ENCODE measurements at places on chromosomes 13 and 19.

DNA sequence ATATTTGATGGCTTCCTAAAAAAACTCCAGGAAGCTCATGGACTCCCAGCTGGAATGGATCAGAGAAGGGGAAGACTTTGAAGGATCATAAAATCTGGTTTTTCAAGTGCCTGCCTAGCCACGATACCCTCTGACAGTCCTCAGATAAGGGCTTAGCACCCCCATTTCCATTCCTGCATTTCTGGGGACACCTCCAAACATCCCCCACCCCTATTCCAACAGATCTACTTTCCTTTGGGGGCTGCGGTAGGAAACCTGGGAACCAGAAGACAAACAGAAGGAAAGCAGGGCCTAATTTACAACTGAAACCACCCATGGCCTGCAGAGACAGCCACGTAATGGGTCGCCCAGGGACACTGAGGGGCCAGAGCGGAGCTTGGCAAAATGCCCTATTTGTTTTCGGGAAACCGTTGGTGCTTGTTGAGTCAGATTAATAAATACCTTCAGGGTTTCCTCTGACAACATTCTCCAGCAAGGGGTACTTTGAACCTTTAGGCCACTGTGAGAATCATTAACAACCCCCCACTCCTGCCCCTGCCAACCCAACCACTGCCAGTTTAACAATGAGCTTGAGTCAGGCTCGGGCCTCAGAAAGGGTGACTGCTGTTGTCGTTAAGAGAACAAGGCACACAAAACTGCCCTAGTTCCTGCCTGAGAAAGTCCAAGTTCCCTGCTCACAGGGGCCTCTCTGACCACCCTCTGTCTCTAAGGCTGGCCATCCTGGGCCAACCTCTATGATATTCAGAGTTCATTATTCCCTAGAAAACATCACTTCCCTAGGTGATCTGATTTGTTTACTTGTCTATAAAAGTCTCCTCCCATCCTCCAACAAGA, 23.5 kb downstream of the RHPN2 start:
- no peak for DNase-seq

GRCh38 chr19:34961775-34962686, 2.0 kb downstream of the ZNF792 start:
- peak; percentile 27 for DNase-seq

GRCh38 chr19:47231215-47232054, 436 bp upstream of the BBC3 start:
- DNase-seq, result peak; percentile 94

- DNase-seq, result no peak
These were observed 30.0 kb downstream of the CEACAM1 start for GRCh38 chr19:42498169-42498757.

DNA sequence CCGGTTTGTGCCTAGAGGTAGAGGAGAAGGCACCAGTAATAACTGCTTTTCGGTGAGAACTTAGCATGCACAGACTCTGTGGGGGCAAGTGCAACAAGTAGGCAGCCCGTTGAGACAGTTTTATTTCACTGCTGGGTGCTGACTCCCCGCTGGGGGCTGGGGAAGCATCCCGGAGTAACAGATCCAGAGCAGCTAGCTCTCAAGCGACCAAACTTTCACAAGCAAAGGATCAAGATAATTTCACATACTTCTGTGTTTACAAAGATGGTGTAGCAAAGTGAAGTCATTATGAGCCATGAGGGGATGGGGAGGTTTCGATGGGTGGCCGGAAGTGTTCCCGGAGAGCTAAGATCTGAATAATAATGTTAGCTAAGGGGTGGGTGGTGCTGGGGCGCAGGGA, 2.8 kb downstream of the NACC1 start:
- DNase-seq, result no peak

DNA sequence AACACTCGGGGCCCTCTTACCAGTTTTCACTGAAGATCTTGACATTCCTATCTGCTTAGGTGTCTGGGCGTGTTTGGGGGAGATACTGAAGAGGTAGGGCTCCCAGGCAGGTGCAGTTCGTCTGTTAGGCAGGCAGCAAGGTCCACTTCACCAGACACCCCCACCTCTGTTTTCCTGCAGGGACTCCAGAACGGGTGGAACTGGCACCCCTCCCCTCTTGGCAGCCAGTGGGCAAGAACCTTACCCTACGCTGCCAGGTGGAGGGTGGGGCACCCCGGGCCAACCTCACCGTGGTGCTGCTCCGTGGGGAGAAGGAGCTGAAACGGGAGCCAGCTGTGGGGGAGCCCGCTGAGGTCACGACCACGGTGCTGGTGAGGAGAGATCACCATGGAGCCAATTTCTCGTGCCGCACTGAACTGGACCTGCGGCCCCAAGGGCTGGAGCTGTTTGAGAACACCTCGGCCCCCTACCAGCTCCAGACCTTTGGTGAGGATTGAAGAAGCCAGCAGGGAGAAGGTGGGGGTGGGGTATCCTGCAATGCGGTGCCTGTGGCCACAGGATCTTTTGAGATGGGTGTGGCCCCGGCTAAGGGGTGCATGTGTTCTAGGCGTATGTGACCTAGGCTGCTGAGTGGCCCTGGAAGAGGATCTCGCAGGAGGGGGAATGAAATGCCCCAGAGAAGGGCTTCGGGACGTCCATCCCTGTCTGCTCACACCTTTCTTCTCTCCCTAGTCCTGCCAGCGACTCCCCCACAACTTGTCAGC, 3.3 kb upstream of the ICAM4 start:
- no peak for DNase-seq

- DNase-seq, result no peak
These were observed 233.7 kb downstream of the COG6 start for GRCh38 chr13:39888865-39889810.

DNA sequence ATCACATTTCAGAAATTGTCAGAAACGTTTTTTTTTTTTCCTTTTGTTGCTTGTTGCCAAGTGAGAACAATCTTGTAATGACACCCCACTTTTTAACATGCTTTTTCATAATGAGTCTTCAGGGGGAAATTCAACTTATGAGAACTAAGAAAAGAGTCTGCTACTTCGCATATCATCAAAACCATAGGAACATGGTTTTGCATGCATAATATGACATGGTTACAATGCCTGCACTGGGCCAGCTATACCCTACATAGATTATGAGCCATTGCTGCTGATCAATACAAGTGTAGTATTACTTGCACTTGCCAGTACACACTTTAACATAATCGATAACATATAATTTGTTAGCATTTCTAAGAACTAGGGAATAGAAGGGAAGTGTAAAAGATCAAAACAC, 191.0 kb upstream of the NBEA start:
- no peak for DNase-seq

DNA sequence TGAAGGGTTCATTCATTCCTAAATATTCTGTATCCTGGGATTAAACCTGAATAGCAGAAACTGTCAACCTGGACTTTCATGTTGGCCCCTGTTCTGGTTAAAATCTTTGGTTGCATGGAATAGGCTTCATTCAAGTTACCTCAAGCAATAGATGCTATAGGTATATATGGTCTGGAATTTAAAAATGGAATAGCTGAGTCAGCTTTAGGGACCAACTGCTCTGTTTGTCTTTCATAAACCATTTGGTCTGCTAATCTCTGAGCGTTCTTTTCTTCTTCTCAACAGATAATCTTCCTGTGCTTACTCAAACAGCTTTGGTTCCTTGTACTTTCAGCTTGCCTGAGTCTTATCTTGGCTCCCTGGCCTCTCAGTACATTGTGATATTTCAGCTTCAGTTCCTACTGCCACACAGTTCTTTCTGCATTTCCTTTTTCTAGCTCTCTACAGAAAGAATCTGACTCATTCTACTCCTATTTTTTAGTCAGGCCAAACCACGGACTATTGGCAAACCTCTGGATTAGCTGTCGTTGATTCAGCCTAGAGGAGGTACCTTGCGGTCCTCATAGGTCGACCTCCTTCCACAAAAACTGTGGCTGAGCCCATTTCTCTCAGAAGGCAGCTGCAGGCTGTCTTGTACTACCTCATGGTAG, 35.9 kb upstream of the MAB21L1 start:
- DNase-seq, result no peak

- peak; percentile 25 for DNase-seq
These were observed 491 bp downstream of the ZNF525 start for GRCh38 chr19:53365899-53366493.

DNA sequence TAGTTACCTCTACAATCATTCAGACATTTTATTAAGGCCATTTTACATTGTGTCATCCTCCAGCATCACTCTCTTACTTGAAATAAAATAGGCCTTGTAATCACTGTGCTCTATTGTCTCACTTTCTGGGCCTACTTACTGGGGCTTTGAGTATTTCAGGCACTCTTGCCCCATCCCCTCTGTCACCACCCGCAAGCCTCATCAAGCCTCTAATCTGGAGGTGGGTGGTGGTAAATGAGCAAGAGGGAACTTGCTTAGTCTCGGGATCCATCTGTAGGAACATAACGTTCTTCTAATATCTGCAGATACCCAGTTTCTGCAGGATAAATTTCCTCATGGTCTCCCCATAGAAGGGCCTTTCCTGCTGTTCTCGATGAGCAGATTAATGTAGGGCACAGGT, 19.4 kb upstream of the GPR18 start:
- DNase-seq, result no peak

- no peak for DNase-seq
These were observed 18.5 kb upstream of the ZNF331 start for GRCh38 chr19:53519446-53519845.

- no peak for DNase-seq
These were observed 3.8 kb downstream of the SCN1B start for GRCh38 chr19:35034005-35034502.

GRCh38 chr19:34578173-34578572, 96.6 kb downstream of the WTIP start:
- DNase-seq, result no peak

DNA sequence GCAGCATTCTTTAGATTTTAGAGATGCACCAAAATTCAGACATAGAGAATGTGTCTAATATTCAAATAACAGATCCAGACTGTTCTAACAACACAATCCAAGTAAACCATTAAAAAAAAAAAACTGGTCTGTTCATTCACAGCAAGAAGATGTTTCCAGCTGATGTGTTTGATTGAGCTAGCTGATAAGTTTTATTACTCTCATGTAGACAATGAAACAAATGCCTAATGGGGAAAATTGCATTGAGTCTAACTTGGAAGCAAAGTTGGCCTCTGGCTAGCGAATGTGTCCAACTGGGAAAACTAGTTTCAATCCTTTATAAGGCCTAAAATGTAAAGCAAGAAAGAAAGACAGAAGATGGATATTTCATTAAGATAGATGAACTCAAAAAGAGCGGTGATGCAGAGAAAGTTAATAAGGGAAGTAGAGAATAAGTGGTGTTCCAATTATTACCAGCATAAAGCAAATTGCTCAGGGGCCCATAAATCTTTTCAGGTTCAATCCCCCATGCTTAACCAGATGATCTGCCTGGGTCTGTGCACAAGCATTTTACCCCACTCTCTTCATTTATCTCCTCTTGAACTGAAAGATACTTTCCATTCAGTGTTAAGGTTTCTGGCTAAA, 54.2 kb downstream of the PCDH9 start:
- DNase-seq, result no peak

DNA sequence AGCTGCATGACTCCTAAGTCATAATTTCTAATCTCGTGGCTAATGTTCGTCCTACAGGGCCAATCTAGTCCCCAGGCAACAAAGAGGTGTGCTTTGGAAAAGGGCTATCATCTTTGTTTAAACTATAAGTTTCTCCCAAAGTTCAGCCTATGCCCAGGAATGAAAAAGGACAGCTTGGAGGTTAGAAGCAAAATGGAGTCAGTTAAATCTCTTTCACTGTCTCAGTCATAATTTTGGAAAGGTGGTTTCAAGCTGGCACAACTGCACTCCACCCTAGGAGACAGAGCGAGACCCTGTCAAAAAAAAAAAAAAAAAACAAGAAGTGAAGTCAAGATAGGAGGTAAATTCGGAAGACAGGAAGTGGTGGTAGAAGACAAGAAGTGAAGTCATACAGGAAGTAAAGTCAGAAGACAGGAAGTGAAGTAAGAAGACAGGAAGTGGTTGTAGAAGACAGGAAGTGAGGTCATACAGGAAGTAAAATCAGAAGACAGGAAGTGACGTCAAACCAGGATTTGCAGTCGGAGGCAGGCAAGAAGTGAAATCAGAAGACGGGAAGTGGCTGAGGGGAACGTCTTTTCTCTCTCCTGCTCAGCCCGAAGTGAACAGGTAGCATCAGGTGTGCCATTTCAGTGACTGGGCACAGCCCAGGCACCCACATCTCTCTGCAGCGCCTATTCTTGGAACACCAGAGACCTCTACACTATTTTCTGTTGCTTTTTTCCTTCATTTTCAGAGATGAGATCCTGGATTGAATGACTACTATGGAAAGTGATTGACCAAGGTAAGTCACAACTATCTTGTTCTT, 32.2 kb downstream of the GP6 start:
- peak; percentile 78 for DNase-seq

DNA sequence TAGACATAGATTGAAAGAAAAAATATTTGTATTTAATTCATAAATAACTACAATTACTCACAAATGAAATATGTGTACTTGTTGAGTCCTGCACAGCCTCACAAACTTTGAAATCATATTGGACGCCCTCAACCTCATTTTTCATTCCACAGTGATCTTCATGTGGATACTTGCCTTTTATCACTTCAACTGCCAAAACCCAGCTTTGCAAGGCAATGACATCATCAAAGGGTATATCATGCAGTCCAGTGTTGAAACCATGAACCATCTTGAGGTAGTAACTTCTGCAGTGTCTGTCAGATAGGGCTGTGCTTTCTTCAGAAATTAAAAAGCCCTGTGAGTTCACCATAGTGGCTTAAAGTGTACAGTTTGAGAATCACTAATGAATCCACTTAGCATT, 82.2 kb downstream of the HS6ST3 start:
- no peak for DNase-seq

DNA sequence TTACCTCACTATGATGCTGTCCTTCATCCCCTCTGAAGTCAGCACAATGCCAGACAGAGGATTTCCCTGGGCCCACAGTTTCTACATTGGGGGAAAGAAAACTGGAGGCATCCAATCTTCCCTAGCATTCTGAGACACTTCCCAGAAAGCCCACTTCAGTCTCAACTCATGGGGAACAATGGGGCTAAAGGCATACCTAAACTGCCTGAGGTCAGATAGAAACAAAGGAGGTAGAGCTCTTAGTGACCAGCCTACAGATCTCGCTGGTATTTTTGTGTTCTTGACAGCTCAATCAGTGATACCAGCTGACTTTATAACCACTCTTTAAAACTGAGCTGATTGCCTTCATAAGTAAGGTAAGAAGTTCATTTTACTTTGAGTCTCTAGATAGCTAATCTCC, 881.0 kb upstream of the GPC6 start:
- no peak for DNase-seq

DNA sequence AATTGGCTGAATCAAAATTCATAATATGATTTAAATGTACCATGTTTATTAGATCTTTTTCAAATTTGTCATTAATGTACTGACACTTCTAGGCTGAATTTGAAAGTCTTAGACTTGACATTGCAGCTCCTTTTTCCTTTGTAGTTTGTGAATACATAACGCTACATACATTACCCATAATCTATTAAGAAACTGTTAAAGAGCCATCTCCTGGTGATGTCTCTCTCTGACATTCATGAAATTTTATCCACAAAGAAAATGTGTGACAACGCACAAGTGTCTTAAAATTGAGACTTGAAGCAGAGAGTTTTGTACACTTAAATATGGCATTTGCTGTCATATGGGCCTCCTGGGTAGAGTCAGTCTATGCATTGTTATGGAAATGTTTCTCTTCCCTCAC, 320.2 kb upstream of the ARGLU1 start:
- no peak for DNase-seq

Measured in CD4-positive, alpha-beta T cell treated with Interferon gamma for 1 hour (primary cell).